ENCODE measurements at places on chromosomes 12 and 14.

DNA sequence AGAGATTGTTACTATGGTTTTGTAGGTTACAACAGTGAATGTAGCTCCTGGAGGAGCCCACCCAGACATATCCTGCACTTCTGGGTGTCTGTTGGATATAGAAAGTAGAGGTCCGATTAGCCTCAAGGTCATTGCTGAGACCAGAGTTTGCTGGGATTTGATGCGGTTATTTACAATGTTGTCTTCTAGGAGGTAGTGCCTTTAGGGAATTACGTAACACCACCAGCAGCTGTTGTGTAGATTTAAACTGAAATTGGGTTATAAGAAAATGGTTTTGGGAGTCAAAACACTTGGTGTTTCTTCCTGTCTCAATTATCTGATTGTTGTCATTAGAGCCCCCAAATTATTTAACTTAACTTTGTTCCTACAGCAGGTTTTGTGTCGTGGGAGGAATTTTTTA, 225.3 kb upstream of the PELI2 start:
- DNase-seq, result no peak

GRCh38 chr14:68139431-68140075, 320.0 kb downstream of the RAD51B start:
- no peak for DNase-seq

- no peak for DNase-seq
Observed at GRCh38 chr14:71554323-71554722, 377.9 kb upstream of the RGS6 start.

- DNase-seq, result no peak
Observed at GRCh38 chr14:26594756-26595545, 2.9 kb downstream of the NOVA1 start.

DNA sequence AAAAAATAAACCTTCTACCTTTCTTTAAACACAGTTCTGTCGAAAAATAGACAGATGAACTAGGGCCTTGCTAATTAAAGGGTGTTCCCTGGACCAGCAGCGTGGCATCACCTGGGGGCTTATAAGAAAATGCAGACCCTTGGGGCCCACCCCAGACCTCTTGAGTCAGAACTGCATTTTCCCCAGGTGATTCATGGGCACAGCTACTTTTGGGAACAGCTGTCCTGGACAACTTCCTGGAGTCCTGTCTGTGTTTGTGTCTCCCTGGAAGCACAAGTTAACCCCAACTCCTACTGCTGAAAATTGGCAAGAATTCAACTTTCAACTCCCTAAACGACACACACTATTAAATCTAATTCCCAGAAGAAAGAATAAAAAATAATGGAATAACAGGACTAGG, 17.8 kb downstream of the FBLN5 start:
- no peak for DNase-seq

All from activated CD4-positive, alpha-beta T cell treated with anti-CD3 and anti-CD28 coated beads, Interleukin-2, amount 50 U/mL, for 48 hours (primary cell).